ENCODE measurements at places on chromosomes 12 and 14.

DNA sequence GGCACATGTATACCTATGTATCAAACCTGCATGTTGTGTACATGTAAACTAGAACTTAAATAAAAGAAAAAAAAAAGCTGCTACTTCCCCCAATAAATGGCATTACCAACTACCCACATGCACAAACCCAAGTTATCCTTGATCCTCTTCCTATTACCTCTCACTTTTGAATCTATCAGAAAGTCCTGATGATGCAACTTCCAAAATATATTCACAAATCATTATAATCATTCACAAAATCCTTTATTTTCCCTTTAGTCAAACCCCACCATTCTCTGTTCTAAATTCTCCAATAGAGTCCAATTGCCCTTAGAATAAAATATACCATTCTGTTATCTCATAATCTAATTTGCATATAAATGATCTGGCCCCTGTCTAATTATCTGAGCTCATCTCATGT, 92.0 kb downstream of the PLEKHG7 start:
- no peak for DNase-seq

GRCh38 chr12:49109641-49110463, 795 bp downstream of the LMBR1L start:
- DNase-seq: no peak

DNA sequence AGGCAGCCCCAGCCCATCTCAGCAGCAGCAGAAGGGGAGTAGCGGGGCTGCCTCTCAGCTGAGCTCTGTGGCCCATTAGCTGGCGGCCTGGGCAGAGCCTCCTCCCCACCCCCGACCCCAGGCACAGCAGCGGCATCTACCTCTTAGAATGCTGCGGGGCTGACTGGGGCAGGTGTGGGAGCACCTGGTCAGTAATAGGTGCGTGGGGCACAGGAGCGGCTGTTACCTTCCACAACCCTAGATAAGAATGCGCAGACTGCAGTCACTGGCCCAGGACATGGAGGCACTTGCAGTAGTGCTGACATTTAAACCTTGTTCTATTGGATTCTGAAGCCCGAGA, 35.6 kb downstream of the SYNE3 start:
- DNase-seq: no peak

DNA sequence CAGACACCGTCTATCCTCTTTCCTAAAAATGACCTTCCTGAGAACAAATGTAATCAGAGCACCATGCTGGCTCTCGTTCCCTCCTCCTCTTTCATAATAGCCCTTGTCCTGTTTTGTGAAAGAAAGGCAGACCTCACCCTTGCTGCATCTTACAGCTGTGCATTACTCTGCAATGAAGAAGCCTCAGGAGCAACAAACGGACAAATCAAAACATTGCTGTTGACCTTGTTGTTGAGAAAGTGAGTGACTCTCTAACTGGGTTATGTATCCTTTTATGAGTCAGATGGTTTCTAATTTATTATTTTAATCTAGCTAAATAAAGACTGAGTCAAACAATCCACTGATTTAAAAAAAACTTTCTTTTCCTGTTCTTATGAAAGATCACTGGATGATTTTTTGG, 180.9 kb downstream of the RPS29 start:
- DNase-seq: no peak

DNA sequence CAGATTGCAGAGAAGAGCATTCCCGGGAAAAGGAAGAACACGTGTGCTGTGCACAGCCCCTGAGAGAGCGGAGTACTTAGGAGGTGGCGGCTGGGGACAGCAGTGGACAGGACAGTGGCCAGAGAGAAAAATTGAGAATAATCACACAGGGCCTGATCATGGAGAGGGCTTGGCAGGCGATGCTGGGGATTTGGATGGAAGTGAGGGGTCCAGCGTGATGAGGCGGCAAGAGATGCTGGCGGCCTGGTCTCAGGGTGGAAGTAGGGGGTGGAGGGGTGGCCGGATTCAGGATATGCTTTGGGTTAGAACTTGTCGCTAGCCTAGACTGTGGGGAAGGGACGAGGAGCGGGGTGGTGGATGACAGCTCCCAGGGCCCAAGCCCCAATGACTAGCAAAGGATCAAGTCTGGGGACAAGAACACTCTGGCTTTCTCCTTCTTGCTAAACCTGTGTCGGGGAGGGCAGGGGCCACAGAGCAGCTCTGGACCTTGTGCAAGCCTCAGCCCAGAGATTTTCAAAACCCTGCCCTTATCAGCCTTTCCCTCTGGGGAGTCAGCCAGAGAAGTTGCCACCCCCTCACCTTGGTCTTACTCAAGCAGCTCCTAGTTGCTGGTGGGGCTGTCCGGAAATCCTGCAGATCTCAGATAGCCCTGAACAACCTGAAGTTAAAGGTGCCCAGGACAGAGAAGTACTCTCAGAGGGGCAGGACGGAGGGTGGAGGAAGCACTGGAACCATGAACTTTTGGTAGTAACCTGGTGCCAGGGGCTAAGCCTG, 1.3 kb downstream of the HVCN1 start:
- DNase-seq: no peak

DNA sequence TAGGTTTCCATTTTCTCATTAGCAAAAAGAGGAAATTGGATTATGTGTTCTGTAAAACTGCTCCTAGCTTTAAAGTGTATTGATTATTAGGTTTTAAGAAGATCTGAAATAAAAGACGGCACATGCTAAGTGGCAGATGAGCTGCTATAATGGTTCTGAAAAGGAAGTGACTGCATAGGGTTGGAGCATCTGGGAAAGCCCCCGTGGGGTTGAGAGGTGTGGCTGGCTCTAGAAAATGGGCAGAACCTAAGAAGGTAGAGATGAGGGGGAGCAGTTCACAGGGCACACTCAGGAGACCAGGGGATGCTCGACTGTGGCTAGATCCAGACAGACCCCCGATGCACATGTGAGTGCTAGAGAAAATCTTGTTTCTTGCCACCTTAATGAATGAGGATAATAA, 1.9 kb downstream of the IFNG-AS1 start:
- DNase-seq: no peak

DNA sequence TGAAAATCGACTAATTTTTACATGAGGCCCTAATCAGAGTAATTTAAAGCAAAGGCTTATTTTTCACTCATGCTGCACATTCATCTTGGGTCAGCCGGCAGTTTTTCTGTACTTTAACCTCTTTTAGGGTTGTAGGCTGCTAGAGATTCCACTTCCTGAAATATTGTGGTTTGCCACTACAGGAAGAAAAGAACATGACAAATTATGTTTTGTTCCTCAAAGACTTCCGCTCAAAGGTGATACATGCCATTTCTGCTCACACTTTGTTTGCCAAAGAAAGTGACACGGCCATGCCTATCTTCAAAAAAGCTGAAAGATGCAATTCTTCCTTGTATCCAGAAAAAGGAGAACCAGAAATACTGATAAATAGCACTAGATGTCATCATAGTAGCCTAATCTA, 183.4 kb upstream of the PPFIA2 start:
- DNase-seq: no peak

DNA sequence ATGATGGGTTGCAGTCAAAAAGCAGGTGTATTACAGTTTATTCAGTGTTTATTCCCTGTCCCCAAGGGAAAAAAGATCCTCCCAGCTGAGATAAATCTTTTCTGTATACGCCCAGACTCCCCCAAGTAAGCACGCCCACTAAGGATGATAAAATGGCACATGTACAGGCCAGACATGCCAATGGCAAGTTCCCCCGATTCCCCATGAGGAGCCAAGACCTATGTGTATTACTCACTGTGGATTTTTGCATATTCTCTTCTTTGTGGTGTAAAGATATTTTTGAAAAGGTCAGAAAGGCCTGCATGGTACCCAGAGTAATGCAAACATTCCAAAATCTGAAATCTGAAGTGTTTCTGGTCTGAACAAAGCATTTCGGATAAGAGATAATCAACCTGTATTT, 22.2 kb downstream of the NR2C1 start:
- DNase-seq: no peak

GRCh38 chr12:57521525-57522010, 1.1 kb upstream of the MBD6 start:
- DNase-seq: no peak

DNA sequence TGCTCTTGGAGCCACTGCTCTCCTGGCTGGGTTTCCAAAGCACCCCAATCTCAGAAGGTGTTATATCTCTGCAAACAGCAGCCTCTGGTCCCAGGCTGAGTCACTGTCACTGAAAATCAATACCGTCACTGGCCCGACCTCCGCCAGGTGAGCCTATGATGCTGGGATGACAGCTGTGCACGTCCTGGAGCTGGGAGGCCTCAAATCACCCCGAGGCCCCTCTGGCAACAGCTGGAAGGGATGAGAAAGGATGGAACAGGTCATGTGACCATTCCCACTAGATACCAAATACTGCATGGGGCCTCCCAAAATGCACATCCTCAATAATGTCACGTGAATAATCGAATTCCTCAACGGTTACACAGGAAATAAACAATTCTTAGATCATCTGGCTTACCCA, 190.8 kb downstream of the TTC7B start:
- DNase-seq: no peak

DNA sequence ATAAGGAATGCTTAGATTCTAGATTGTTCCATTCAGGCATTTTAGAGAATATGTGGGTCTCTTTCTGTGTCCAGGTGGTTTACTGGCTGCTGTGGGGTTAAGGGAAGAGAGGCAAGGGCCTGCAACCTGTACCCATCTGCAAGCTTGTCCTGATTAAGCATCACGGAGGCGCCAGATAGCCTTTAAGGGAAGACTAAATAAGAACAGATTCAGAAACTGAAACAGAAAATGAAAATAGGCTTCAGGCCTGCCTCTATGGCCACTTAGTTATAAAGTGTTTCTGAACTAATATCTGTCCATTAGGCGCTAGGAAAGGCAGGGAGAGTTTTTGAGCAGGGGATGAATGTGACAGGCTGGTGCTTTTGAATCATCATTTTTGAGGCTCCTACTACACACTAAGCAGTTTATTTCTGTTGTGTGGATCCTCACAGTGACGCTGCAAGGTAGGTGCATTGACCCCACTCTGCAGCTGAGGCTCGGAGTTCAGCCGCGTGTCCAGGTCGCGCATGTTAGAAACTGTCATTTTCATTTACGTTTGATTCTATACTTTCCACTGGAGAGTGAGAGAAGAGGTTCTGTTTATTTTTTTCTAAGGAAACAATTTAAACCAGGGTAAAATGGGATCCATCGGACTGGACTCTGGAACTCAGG, 47.4 kb downstream of the SLC6A12 start:
- no peak for DNase-seq

GRCh38 chr12:93229494-93230325, 148.0 kb upstream of the NUDT4 start:
- DNase-seq: peak; percentile 47

- no peak for DNase-seq
These were observed 231.7 kb downstream of the KCNC2 start for GRCh38 chr12:74977832-74978481.

DNA sequence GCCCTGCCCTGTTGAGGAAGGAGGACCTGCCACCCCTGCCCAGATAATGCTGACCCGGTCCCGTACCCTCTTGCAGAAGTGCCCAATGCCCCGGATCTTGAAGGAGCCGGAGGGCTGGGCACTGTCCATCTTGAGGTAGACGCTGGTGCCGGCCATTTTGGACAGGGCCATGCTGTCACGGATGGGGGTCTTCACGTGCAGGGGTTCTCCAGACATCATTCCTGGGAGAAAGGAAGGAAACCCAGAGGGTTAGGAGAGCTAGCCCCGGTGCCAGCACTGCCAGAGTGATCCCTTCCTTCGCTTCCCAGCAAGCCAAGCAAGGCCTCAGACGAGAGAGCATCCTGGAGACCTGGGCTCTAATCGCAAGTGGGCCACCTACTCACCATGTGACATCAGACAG, 4.2 kb downstream of the SDS start:
- no peak for DNase-seq

DNA sequence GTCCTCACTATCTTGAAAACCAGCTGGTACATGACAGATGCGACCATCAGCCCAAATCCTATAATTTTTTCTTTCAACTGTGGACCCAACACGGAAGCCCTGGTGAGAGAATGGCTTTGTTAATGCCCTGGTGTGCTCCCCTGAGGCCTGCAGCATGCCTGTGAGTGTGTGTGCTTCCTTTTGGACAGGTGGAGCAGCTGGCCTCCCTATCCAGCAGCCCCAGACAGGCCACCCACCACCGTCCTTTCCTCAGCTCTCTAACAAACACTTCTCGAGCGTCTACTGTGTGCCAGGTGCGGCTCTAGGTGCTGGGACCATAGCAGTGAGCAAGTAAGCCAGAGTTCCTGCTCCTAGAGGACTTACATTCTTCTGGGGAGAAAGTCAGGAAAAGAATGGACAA, 78.9 kb upstream of the GZMB start:
- no peak for DNase-seq

DNA sequence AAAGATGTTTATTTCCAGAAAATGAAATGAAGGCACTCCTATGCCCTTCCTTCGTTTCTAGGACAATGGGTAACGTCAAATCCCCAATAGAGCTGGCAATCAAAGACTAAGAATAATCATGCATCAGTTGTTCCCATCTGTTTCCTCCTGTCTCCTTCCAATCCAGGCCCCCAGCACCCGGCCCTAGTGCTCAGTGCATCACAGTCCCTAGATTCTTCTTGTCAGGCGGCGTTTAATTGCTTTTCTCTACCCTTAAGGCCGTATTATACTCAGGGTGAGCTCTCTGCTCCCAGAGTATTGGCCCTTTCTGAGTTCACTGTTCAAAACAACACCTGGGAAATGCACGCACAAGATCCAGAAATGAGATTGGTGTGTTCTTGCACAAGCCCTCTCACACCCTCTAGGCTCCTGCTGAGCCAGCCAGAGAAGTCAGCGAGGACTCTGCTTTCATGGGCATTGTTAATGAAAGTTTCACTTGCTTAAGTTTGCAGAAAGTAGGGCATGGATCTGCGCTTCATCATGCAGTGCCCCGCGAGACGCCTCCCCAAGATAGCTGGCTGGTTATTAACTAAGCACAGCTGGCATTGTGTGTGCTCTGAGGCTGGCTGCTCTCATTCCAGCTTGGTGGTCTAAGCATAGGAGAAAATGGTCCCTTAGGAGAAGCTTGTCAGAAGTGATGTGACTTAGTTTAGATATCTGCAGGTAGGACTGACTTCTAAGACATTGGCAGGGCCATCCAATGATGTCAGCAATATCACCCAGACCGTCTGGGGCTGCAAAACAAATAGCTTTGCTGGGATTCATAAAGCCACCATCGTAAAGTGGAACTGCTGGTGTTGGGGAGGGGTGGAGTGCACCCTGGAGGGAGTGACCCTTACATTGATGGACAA, 28.7 kb downstream of the CRACR2A start:
- DNase-seq: no peak

DNA sequence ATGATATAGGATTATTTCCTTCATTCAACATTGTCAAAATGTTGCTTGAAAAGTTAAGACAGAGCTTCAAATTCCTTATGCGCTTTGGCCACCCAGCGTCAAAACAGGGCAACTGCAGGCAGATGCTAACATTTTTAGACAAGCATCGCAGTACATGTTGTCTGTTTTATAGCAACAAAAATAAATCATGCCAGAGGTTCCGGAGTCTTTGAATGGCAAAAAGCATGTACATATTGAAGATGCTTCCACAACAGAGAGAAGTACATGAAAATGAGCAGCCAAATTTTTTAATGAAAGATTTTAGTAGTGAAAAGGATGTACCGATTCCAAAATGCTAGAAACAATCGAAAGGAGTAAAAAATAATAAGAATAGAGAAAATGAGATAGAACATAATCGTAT, 49.8 kb upstream of the USP15 start:
- peak; percentile 78 for DNase-seq
